ENCODE measurements at places on chromosomes 11 and 22.

- no peaks in the 10 kb centered on the region for H3K36me3 ChIP-seq
- peaks cover 13% of the 10 kb centered on the region for H3K27me3 ChIP-seq
- H3K4me1 ChIP-seq: no peaks in the 10 kb centered on the region
- no peak overlapping the region for H3K4me3 ChIP-seq
- no peak overlapping the region for H3K27ac ChIP-seq
Measured at GRCh38 chr22:38089474-38089851, 5.5 kb upstream of the SLC16A8 start.

DNA sequence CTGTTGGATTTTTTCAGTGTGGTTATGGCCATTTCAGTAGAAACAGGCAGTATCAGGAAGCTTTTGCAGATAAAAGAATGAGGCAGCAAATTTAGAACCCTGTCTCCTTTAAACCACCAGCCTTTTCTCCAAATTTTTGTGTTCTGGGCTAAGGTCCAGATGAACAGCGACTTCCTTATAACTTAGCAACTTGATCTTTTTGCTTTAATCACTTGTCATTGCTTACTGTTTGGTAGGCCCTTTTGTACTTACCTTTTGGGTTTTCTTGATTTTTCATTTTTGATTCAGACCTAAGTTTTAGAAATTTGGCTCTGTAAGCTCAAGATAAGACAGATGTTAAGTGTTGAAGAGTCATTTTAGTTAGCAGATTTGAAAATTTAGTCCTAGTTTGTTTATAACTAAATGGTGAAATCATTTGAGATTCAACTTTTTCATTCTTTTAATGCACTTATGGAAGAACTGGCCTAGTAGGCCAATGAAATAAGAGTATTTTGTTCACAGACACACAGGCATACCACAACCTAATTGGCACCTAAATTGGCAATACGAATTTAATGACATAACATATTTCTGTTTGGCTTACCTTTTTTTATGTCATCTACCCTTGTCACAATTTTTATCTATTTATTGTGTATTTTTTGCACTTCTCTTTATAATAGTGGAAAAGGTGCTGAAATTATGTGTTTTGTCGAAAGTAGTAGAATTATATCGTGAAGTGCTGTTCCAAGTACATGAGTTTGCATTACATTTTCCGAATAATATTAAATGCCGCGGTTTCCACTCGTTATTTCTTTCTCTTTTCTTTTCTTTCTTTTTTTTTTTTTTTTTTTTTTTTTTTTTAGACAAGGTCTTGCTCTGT is 2.1 kb downstream of the RTN3 start:
- H3K27ac ChIP-seq: peak overlapping the region; percentile 16
- peaks cover 6% of the 10 kb centered on the region for H3K27me3 ChIP-seq
- peaks cover 42% of the 10 kb centered on the region for H3K4me1 ChIP-seq
- peak overlapping the region; percentile 91 for H3K4me3 ChIP-seq
- DNase-seq: no peak

GRCh38 chr11:36411202-36411640 is 98.9 kb downstream of the TRAF6 start:
- DNase-seq: no peak
- peak overlapping the region; percentile 94 for H3K27ac ChIP-seq
- peaks cover 79% of the 10 kb centered on the region for H3K4me1 ChIP-seq

GRCh38 chr11:98568013-98568412 is 452.7 kb upstream of the CNTN5 start:
- H3K4me3 ChIP-seq: no peak overlapping the region
- H3K27me3 ChIP-seq: no peaks in the 10 kb centered on the region
- H3K27ac ChIP-seq: no peak overlapping the region
- H3K4me1 ChIP-seq: no peaks in the 10 kb centered on the region
- no peaks in the 10 kb centered on the region for H3K36me3 ChIP-seq

- peaks cover 2% of the 10 kb centered on the region for H3K36me3 ChIP-seq
- H3K27ac ChIP-seq: no peak overlapping the region
- H3K4me3 ChIP-seq: no peak overlapping the region
- DNase-seq: no peak
Measured at GRCh38 chr22:22867996-22868715, 19.5 kb upstream of the IGLL5 start.

DNA sequence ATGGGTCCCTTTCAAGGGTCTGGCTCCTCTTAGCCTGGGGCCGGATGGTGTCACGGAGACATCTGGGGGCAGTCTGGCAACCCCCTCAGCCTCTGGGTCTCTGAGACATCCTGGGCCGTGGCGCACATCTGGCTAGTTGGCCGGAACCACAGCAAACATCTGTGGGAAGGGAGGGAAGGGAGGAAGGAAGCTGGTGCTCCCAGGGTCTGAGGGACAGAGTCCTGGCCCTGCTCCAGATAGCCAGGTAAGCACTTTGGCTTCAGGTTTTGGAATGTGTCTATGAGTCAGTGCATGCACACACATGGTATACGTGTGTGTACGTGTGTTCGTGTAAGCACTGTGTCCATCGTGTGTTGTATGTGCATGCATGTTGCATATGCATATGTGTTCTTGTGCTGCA is 225.1 kb downstream of the MN1 start:
- no peak for DNase-seq
- no peaks in the 10 kb centered on the region for H3K36me3 ChIP-seq
- no peaks in the 10 kb centered on the region for H3K4me1 ChIP-seq
- no peak overlapping the region for H3K27ac ChIP-seq
- no peak overlapping the region for H3K4me3 ChIP-seq
- peaks cover 1% of the 10 kb centered on the region for H3K27me3 ChIP-seq

DNA sequence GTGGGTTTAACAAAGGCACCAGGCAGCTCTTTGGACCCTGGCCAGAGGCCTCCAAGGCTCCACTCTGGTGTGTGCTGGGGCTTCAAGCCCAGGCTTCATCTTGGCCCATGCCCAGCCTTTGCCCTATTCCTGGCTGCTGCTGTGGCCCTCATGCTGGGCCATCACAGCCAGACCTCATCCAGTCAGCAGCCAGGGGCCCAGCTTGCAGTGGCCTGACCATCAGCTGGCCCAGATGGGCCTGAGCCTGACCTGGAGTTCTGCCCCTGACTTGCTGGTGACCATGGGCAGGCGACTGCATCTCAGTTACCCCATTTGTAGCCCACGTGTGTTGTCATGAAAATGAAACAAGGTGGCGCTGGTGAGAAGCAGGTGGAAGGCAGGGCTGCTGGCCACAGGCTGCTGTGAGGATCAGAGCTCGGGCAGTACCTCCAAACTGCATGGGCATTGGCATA is 76.1 kb downstream of the MED15 start:
- H3K36me3 ChIP-seq: peaks cover 8% of the 10 kb centered on the region
- no peak overlapping the region for H3K27ac ChIP-seq
- DNase-seq: no peak
- H3K27me3 ChIP-seq: no peaks in the 10 kb centered on the region
- no peak overlapping the region for H3K4me3 ChIP-seq

DNA sequence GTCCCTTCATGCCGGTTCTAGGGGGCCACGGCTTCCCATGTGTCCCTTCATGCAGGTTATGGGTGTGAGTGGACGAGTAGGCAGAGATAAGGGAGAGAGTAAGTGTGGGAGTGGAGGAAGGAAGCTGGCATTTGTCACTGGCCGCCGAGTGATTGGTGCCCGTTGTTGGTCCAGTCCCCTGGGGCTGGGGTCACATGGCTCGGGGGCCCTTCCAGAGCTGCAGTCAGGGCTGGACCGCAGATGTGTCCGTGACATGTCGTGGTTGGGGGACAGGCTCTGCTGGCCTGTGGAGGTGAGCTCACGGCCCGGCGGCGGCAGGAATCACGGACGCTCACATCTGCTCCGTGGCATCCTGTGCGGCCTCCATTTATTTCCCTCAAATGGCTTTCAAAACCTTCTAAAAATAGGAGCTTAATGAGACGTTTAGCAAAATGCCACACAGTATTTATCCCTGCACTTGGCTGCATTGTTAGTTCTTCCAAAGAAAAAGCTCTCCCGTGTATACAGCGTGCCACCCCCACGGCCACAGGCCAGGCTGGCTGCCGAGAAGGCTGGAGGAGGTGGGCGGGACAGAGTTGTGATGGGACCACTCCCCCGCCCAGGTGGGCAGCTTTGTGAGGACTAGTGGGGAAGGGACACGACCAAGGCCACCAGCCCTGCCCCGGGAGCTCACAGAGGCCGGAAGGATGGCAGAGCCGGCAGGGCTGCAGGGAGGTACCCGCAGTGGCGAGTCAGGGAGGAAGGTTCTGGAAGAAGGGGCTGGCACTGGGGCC is 386.7 kb downstream of the TBC1D22A start:
- H3K4me1 ChIP-seq: no peaks in the 10 kb centered on the region
- no peaks in the 10 kb centered on the region for H3K36me3 ChIP-seq
- H3K27ac ChIP-seq: no peak overlapping the region
- H3K27me3 ChIP-seq: no peaks in the 10 kb centered on the region
- H3K4me3 ChIP-seq: no peak overlapping the region

Data from activated T-helper 1 cell treated with anti-CD3 and anti-CD28 coated beads, Interleukin-12 subunit alpha, Interleukin-12 subunit beta, Interleukin-2, Interleukin-4 antibody, amounts not matched to agents 30 ng/mL and 10 ng/mL and 1 ng/mL, durations not matched to agents 14 hours and 24 hours and 36 hours (primary cell).